ENCODE measurements at places on chromosomes 4 and X.

DNA sequence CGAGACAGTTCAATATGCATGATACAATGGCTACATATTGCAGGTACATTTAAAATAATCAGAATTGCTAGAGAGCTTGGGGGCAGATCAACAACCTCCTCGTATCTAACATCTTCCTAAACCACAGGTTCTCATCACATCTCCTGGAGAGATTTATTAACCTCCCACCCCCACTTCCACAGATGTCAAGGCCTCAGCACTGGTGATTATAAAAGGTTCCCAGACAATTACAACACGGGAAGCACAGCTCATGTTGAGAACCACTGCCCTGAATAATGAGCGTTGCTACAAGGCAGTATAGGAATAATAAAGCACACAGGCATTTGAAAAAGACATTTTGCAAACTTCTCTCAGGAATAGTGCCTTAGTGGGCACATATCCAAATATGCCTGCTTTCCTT lies 42.8 kb downstream of the ELOVL6 start:
- DNase-seq: no peak

DNA sequence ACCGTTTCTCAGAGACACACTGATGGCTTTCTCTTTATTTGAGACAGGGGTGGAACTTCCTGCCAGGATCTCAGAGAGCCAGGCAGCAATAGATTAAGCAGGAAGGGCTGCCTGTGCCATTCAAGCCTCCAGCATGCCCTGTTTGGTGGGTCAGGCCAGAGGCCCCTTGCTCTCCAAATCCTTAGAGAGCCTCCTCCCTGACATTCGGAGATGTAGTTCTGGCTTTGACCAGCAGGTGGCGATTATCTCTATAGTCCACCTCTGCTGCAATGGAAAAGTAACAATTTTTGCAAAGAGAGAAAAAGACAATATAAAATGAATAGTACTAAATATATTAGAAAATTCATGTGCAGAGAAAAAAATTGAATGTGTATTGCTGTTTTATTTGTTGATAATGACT lies 93.9 kb downstream of the NXF2B start:
- peak; percentile 54 for DNase-seq

GRCh38 chrX:139736151-139736550 lies 28.2 kb upstream of the MCF2 start:
- no peak for DNase-seq

DNA sequence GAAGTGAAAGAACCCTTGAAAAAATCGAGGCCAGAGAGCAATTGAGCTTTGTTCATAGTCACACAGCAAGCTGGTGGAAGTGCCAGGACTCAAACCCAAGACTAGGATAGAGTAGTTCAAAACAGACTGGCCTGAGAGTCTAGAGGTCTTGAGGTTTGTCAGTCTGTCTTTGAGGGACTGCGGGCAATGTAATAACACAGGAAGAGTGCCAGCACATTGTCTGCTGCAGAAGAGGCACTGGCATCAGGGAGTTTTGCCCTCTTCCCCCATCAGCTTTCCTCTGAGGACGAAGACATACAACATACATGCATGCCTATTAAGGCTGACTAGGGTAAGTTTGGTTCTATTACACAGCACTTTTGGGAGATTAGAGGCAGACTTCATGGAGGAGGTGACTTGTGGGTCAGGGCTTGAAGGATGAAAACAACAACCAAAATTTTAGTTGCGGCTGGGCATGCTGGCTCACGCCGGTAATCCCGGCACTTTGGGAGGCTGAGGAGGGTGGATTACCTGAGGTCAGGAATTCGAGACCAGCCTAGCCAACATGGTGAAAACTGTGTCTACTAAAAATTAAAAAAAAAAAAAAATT lies 64.1 kb upstream of the LAS1L start:
- DNase-seq: peak; percentile 18

DNA sequence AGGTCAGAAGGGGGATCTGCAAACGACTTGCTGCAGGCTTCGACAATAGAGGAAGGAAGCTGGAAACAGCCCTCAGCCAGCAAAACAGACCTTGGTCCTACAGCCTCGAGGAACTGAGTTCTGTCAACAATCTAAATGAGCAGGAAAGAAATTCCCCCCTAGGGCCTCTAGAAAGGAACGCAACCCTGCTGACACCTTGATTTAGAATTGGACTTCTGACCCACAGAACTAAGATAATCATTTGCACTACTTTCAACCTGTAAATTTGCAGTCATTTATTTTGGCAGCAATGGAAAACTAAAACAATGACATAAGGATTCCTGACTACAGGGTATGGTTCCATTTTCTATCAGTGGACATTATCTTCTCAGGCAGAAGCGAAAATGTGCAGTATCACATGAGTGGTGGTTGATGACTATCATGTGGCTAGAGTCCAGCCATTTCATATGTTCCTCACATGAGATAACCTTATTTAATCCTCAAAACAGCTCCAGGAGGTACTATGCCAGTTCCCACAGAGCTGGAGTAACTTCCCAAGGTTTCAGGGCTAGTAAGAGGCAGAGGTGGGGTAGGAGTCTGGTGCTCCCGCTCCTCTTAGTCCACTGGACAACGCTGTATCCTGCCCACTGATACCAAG lies 61.6 kb downstream of the SAT1 start:
- DNase-seq: no peak

DNA sequence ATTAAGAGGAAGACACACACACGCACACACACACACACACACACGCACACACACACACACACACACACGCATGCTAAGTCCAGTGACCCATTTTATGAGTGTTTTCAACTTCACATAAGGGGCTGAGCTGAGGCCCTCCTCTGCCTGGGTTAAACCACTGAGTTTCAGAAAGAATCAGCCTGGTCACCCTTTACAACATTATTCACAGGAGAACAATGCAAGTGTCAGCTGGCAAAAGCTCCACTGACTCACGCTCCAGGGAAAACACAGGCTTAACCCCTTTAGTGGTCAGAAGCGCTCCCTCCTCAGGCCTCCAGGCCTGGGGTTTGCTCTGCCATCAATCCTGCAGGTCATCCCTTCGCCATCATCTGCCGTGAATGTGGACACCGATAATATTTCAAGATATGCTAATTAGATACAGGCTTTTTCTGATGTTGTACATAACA lies 46.9 kb downstream of the ACOX3 start:
- no peak for DNase-seq

DNA sequence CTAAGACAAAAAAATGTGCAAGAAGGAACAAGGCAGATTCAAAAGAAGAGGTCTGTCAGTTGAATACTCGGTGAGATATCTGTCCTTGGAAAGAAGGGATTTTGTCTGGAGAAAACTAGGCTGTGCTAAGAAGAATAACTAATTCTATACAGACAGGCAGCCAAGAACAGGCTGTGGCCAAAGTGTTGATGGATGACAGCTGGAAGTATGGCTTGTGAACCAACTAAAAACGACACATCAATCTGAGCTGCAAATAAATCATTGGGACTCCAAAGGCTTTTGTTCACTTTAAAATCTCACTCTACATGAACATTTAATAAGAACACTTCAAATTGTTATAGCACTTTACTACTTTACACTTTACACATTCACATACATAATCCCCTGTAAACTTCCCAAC lies 70.5 kb upstream of the IGSF1 start:
- DNase-seq: no peak

GRCh38 chr4:41374490-41374889 lies 117.8 kb downstream of the UCHL1 start:
- DNase-seq: no peak

DNA sequence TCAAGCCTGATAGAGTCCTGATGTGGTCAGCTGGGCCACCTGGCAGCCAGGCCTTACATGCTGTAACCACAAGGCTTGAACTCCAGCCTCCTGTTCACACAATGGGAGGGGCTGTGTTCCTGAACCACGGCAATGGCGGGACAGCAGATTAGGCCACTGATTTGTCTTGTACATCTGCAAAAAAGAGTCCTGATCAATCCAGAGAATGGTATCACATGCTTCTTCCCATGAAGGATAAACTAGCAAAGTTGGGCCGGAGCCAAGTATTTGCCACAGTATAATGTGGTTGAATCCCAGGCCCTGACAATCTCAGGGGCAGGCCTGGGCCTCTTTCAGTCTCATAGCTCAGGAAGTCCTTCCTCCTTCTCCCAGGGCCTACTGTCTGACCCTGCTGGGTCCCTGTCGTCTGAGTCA lies 2182.5 kb upstream of the AGA start:
- no peak for DNase-seq

DNA sequence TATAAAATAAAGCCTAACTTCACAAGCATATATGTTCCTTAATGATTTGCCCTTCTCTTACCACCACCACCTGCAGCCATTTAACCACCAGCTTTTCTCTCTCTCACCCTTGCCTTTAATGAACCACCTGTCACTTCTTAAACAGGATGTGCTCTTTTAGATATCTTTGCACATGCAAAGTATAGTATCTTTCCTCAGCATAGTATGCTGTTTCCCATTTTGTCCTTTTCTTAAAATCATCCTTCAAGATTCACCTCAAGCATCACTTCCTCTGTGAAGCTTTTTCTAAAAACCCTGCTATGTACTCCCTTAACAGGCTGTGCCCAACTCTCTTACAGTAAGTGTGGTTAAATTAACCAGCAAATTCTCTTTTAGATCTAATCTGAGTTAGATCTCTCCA lies 8.2 kb upstream of the CNOT6L start:
- DNase-seq: no peak

- no peak for DNase-seq
Observed at GRCh38 chr4:57095245-57095644, 14.9 kb downstream of the IGFBP7 start.

DNA sequence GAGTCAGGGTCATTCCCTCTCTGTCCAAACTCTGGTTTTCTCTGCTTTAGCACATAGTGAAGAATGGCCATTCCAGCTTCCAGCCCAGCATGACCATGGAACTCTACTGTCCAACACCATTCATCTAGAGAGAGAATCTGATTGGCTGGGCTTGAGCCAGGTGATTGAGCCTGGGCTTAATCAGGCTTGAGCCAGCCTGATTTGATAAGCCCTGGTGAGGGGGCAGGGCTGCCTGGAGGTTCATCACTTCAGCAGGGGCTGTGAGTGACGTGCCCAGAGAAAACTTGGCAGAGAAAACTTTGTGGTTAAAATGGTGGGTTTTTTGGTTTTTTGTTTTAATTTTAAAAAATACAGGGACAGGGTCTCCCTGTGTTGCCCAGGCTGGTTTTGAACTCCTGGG lies 62.5 kb downstream of the KIAA0232 start:
- DNase-seq: no peak

- DNase-seq: peak; percentile 18
Observed at GRCh38 chrX:41556958-41557357, 109.8 kb downstream of the NYX start.

- no peak for DNase-seq
Observed at GRCh38 chrX:24741330-24741729, 47.6 kb downstream of the POLA1 start.

DNA sequence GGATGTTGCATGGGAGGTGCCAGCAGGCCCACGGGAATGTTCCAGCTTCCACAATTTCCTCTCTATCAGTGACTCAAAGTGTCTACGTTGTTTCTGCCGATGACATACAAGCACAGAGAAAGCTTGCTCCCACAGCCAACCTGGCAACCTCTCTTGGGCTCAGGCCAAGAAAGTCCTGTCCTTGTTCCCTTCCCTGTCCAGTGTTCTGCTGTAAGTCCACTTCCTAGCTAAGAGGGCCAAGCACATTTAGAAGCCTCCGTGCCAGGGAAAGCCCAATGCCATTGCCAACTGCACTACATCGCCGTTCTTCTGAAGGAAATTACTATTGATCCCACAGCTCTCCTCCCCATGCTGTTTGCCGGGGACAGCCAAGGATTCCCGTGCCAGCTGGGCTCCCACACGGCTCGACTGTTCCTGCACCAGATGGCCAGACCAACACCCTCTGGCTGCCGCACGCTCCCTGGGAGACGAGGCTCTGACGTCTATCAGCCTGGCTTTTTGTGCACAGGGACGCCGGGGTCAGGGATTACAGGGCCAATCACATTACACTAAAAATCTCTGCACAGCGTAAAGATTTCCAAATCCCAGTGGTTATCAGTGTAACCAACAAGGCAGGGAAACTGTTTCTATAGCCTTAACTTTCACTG lies 284.0 kb downstream of the BCOR start:
- no peak for DNase-seq

DNA sequence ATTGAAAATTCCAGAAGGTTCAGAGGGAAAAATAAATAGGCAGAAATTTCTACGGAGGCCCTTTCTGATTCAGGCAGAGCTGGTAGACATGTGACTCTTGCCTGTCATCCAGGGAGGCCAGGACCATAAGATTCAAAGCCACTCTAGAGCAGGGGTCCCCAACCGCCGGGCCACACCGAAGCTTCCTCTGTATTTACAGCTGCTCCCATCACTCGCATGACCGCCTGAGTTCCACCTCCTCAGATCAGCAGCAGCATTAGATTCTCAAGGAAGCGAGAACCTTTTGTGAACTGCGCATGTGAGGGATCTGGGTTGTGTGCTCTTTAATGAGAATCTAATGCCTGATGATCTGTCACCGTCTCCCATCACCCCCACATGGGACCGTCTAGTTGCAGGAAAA lies 72.2 kb downstream of the RWDD4 start:
- DNase-seq: no peak

- DNase-seq: no peak
Observed at GRCh38 chr4:133385161-133385954, 236.3 kb downstream of the PCDH10 start.

- peak; percentile 15 for DNase-seq
Observed at GRCh38 chrX:70878902-70879301, 29.6 kb downstream of the TEX11 start.

- DNase-seq: no peak
Observed at GRCh38 chr4:87240341-87240740, 19.9 kb upstream of the KLHL8 start.

DNA sequence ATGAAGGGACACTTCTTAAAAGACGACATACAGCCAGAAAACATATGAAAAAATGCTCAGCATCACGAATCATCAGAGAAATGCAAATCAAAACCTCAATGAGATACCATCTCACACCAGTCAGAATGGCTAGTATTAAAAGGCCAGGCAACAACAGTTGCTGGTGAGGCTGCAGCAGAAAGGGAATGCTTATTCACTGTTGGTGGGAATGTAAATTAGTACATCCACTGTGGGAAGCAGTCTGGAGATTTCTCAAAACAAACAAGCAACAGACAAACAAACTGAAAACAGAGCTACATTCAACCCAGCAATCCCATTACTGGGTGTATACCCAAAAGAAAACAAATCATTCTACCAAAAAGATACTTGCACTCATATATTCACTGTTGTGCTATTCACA lies 197.9 kb downstream of the EVC2 start:
- no peak for DNase-seq

DNA sequence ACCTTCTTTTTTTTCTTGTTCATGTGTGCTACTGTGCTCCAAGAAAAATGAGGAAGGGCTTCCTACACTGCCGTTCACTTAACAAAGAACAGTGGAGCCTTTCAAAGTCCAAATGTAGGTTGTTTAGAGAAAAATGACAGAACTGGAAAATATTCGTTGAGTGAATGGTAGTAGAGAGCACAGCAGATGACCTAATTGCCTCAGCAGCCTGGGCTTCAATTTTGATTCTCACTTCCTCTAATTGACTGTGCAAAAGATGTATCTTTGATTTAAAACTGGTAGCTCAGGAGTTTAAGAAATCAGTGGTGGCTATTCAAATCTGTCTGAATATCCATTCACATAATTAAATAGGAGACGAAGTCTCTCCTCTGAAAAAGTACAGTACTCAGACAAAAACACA lies 5.2 kb downstream of the NLGN4X start:
- no peak for DNase-seq

All from activated CD4-positive, alpha-beta memory T cell treated with anti-CD3 and anti-CD28 coated beads, Interleukin-2, amount 10 ng/mL, durations not matched to agents 7 days and 5 days (primary cell).